ENCODE measurements at places on chromosomes 6 and 20.

- no peak for DNase-seq
Observed at GRCh38 chr6:82701341-82701740, 337.7 kb downstream of the TPBG start.

GRCh38 chr6:11527274-11527870 lies 10.2 kb upstream of the TMEM170B start:
- DNase-seq: no peak

GRCh38 chr6:79824202-79824601 lies 123.2 kb downstream of the ELOVL4 start:
- no peak for DNase-seq

GRCh38 chr20:37564388-37565133 lies 36.9 kb upstream of the BLCAP start:
- DNase-seq: no peak
